Osteoblast (primary cell): ENCODE measurements at places on chromosomes 4 and X. TPM values are rescaled to one million over a fixed set of nuclear protein-coding genes. Genes with fewer than 3 reads are reported as not detected.

- H3K4me3 ChIP-seq = no peak overlapping the region
- H3K27ac ChIP-seq = no peak overlapping the region
- H3K4me1 ChIP-seq = peaks cover under 1% of the 10 kb centered on the region
- DNase-seq = no peak
- H3K36me3 ChIP-seq = no peaks in the 10 kb centered on the region
- H3K27me3 ChIP-seq = no peaks in the 10 kb centered on the region
Measured at GRCh38 chr4:24055623-24056022, 165.8 kb upstream of the PPARGC1A start.

GRCh38 chrX:134388161-134389109 is 71.5 kb upstream of the HPRT1 start:
- no peak overlapping the region for H3K27ac ChIP-seq
- H3K27me3 ChIP-seq = no peaks in the 10 kb centered on the region
- H3K4me1 ChIP-seq = no peaks in the 10 kb centered on the region
- no peak for DNase-seq

GAK gene
- 45.7 and 48.9 TPM in 2 replicates for total RNA-seq

DNA sequence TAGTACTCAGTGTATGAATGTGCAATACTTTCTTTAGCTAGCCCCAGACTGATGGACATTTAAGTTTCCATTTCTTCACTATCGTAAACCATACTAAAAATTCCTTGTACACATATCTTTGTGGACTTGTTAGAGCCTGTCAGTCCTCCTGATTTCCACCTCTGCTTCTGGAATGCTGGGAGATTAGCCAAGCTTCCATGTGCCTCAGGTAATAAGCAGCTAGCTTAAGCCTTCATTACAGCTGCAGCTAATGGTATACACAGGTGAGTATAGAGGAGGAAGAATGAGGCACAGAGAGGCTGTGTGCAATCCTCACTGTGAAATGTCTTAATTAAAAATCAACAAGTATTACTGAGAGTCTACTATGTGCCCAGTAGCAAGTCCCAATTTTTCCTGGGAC is 9.8 kb downstream of the SMIM9 start:
- no peaks in the 10 kb centered on the region for H3K36me3 ChIP-seq
- no peak overlapping the region for H3K27ac ChIP-seq
- no peak overlapping the region for H3K4me3 ChIP-seq
- DNase-seq = no peak
- peaks cover 3% of the 10 kb centered on the region for H3K27me3 ChIP-seq

GRCh38 chrX:139538907-139539790 is 8.6 kb downstream of the F9 start:
- no peak for DNase-seq
- H3K27me3 ChIP-seq = no peaks in the 10 kb centered on the region
- H3K27ac ChIP-seq = no peak overlapping the region
- H3K36me3 ChIP-seq = no peaks in the 10 kb centered on the region
- H3K4me3 ChIP-seq = no peak overlapping the region
- no peaks in the 10 kb centered on the region for H3K4me1 ChIP-seq

GABRA4 gene
- under 0.01 TPM in 1 of 2 replicates, not detected in the other for total RNA-seq

- no peaks in the 10 kb centered on the region for H3K36me3 ChIP-seq
- H3K27me3 ChIP-seq = peaks cover 4% of the 10 kb centered on the region
- H3K27ac ChIP-seq = no peak overlapping the region
- peak overlapping the region; percentile 65 for H3K4me3 ChIP-seq
- DNase-seq = no peak
Measured at GRCh38 chr4:118265312-118266144, 87.3 kb downstream of the PRSS12 start.

- no peak overlapping the region for H3K27ac ChIP-seq
- no peaks in the 10 kb centered on the region for H3K36me3 ChIP-seq
- no peak for DNase-seq
- no peak overlapping the region for H3K4me3 ChIP-seq
- H3K4me1 ChIP-seq = no peaks in the 10 kb centered on the region
Measured at GRCh38 chr4:154464654-154465053, 26.9 kb downstream of the DCHS2 start.

TEC gene
- 1.5 and 1.8 TPM in 2 replicates for total RNA-seq

RAB41 gene
- not detected in 2 replicates for total RNA-seq

GPRIN3 gene
- total RNA-seq = under 0.01 and 0.29 TPM in 2 replicates

DNA sequence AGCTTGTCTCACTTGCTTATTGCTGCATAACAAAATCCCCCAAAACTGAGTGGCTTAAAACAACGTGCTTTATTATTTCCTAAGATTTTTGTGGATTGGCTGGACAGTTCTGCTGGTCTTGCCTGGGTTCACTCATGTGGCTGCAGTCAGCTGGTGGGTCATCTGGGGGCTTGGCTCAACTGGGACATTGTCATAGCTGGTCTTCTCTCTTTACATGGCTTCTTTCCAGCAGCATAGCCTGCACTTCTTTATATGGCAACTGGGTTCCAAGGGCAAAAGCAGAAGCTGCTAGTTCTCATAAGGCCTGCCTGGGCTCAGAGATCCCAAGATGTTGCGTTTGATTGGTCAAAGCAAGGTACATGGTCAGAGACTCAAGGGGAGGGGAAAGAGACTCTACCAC is 33.7 kb upstream of the STAG2 start:
- no peak overlapping the region for H3K4me3 ChIP-seq
- no peaks in the 10 kb centered on the region for H3K4me1 ChIP-seq
- H3K27ac ChIP-seq = no peak overlapping the region
- no peaks in the 10 kb centered on the region for H3K36me3 ChIP-seq
- no peaks in the 10 kb centered on the region for H3K27me3 ChIP-seq

SLC26A1 gene
- 0.36 and 0.59 TPM in 2 replicates for total RNA-seq

GRCh38 chr4:127708985-127709384 is 21.2 kb upstream of the SLC25A31 start:
- H3K36me3 ChIP-seq = no peaks in the 10 kb centered on the region
- H3K4me1 ChIP-seq = peaks cover 3% of the 10 kb centered on the region
- no peak for DNase-seq
- H3K27me3 ChIP-seq = no peaks in the 10 kb centered on the region
- H3K4me3 ChIP-seq = no peak overlapping the region
- no peak overlapping the region for H3K27ac ChIP-seq

GRCh38 chr4:15427161-15427560 is 672 bp upstream of the C1QTNF7 start:
- no peak for DNase-seq
- H3K4me1 ChIP-seq = no peaks in the 10 kb centered on the region
- H3K27ac ChIP-seq = no peak overlapping the region
- no peak overlapping the region for H3K4me3 ChIP-seq
- H3K27me3 ChIP-seq = no peaks in the 10 kb centered on the region

DNA sequence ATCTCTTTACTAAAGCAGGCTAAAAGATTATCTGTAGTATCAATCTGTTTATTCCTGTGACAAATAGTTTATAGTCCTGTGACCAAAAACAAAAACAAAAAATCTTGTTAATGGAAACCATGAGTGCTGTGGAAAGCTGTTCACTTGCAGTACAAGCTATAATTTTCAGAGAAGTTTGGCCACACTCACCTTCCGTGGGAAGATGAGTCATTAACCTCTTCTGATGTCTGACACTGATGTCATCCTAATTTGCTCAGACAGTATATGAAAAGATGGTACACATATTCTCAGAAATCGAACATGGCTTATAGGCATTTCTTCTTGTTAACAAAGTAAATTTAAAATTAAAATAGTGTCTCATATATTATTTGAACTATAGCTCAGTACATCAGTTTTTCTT is 19.9 kb upstream of the ENPP6 start:
- H3K4me1 ChIP-seq = no peaks in the 10 kb centered on the region
- DNase-seq = no peak

SMR3B gene
- not detected in 2 replicates for total RNA-seq

DNA sequence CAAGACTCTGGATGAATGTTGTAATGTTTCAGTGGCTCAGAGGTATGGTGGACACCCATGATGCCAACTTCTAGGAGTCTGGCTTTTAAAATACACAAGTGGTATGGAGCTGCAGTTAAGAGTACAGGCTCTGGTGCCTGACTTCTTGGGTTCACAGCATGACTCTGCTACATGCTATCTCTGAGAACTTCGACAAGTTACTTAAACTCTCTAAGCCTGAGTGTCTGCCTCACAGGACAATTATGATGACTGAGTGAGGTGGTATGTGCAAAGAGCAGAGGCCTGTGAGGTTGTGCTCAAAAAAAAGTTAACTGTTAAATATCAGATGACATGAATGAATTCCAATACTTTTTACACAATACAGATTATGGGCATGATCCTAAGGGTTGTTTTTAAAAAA is 90.9 kb upstream of the SRD5A3 start:
- no peaks in the 10 kb centered on the region for H3K36me3 ChIP-seq
- H3K27me3 ChIP-seq = peaks cover 2% of the 10 kb centered on the region
- H3K4me3 ChIP-seq = no peak overlapping the region
- H3K4me1 ChIP-seq = no peaks in the 10 kb centered on the region
- no peak for DNase-seq
- H3K27ac ChIP-seq = no peak overlapping the region

- DNase-seq = no peak
- no peaks in the 10 kb centered on the region for H3K27me3 ChIP-seq
- H3K4me3 ChIP-seq = no peak overlapping the region
- no peak overlapping the region for H3K27ac ChIP-seq
Measured at GRCh38 chr4:181018913-181019312, 1224.3 kb upstream of the TENM3 start.

CYSLTR1 gene
- total RNA-seq = under 0.01 TPM in 1 of 2 replicates, not detected in the other

- no peaks in the 10 kb centered on the region for H3K4me1 ChIP-seq
- no peaks in the 10 kb centered on the region for H3K27me3 ChIP-seq
- H3K36me3 ChIP-seq = no peaks in the 10 kb centered on the region
- no peak overlapping the region for H3K4me3 ChIP-seq
- H3K27ac ChIP-seq = no peak overlapping the region
Measured at GRCh38 chr4:1091561-1091995, 21.8 kb downstream of the RNF212 start.

- no peaks in the 10 kb centered on the region for H3K4me1 ChIP-seq
- peaks cover 29% of the 10 kb centered on the region for H3K36me3 ChIP-seq
- no peak overlapping the region for H3K4me3 ChIP-seq
Measured at GRCh38 chr4:153622778-153623240, 61.3 kb upstream of the TLR2 start.

- no peak overlapping the region for H3K4me3 ChIP-seq
- DNase-seq = no peak
- H3K4me1 ChIP-seq = peaks cover 11% of the 10 kb centered on the region
Measured at GRCh38 chr4:80613470-80613869, 277.9 kb downstream of the CFAP299 start.

ZFX gene
- 50.7 and 74.6 TPM in 2 replicates for total RNA-seq

CFAP99 gene
- under 0.01 TPM in 2 replicates for total RNA-seq

TMPRSS11B gene
- not detected in 2 replicates for total RNA-seq

FNIP2 gene
- total RNA-seq = 73.4 and 78.9 TPM in 2 replicates

- H3K4me3 ChIP-seq = no peak overlapping the region
- H3K4me1 ChIP-seq = no peaks in the 10 kb centered on the region
- DNase-seq = no peak
- H3K27ac ChIP-seq = no peak overlapping the region
- H3K36me3 ChIP-seq = no peaks in the 10 kb centered on the region
- H3K27me3 ChIP-seq = peaks cover 6% of the 10 kb centered on the region
Measured at GRCh38 chr4:89070041-89070440, 13.1 kb upstream of the FAM13A start.
